ENCODE measurements at places on chromosomes 2 and 18. TPM values are rescaled to one million over a fixed set of nuclear protein-coding genes. Genes with fewer than 3 reads are reported as not detected.
A peak's percentile ranks its signal among the peaks of the same experiment; 100 is the strongest.

Gene KCNK3
- not detected for total RNA-seq

Gene MARCHF4
- total RNA-seq, result not detected

Gene NOP58
- total RNA-seq, result 153 TPM

Gene THUMPD2
- 14.1 TPM for total RNA-seq

GRCh38 chr2:40435426-40436092 lies 16.3 kb downstream of the SLC8A1 start:
- no peak for DNase-seq
- H3K27ac ChIP-seq, result no peak overlapping the region
- H3K36me3 ChIP-seq, result no peaks in the 10 kb centered on the region
- H3K27me3 ChIP-seq, result no peaks in the 10 kb centered on the region
- H3K4me1 ChIP-seq, result peaks cover 2% of the 10 kb centered on the region

Gene LHCGR
- not detected for total RNA-seq

- no peaks in the 10 kb centered on the region for H3K36me3 ChIP-seq
- no peak for DNase-seq
- H3K4me3 ChIP-seq, result no peak overlapping the region
- H3K27me3 ChIP-seq, result peaks cover 2% of the 10 kb centered on the region
- H3K27ac ChIP-seq, result no peak overlapping the region
Measured at GRCh38 chr18:50662775-50663383, 103.0 kb downstream of the MAPK4 start.

- no peaks in the 10 kb centered on the region for H3K4me1 ChIP-seq
- no peak for DNase-seq
- no peaks in the 10 kb centered on the region for H3K36me3 ChIP-seq
- no peaks in the 10 kb centered on the region for H3K27me3 ChIP-seq
Measured at GRCh38 chr2:229519655-229520430, 194.5 kb downstream of the DNER start.

GRCh38 chr2:67927501-67927900 lies 135.3 kb downstream of the C1D start:
- no peak overlapping the region for H3K4me3 ChIP-seq
- no peak for DNase-seq
- H3K4me1 ChIP-seq, result no peaks in the 10 kb centered on the region
- H3K27ac ChIP-seq, result no peak overlapping the region
- peaks cover 11% of the 10 kb centered on the region for H3K27me3 ChIP-seq

GRCh38 chr2:150464270-150464669 lies 23.2 kb downstream of the RND3 start:
- H3K4me3 ChIP-seq, result no peak overlapping the region
- H3K4me1 ChIP-seq, result no peaks in the 10 kb centered on the region
- H3K27me3 ChIP-seq, result no peaks in the 10 kb centered on the region
- DNase-seq, result no peak
- no peaks in the 10 kb centered on the region for H3K36me3 ChIP-seq

Gene RPRD1A
- total RNA-seq, result 47.6 TPM

GRCh38 chr18:28176948-28177827 lies at the start of gene CDH2:
CDH2 (minus strand) TSS chr18:28177130; CDS start chr18:28177022, 108 bp downstream.
- peaks cover 18% of the 10 kb centered on the region for H3K4me1 ChIP-seq
- H3K4me3 ChIP-seq, result peak within 1 kb of the TSS; percentile 50
- H3K27ac ChIP-seq, result no peak within 1 kb of the TSS
- peaks cover 49% of the 10 kb centered on the region for H3K27me3 ChIP-seq
- DNase-seq, result no peak

GRCh38 chr2:73268366-73268829 lies 15.9 kb downstream of the FBXO41 start:
- H3K4me3 ChIP-seq, result peak overlapping the region; percentile 2
- H3K36me3 ChIP-seq, result peaks cover 20% of the 10 kb centered on the region
- no peak for DNase-seq
- peaks cover 18% of the 10 kb centered on the region for H3K4me1 ChIP-seq
- no peaks in the 10 kb centered on the region for H3K27me3 ChIP-seq

Gene BCL11A
- 279 TPM for total RNA-seq

DNA sequence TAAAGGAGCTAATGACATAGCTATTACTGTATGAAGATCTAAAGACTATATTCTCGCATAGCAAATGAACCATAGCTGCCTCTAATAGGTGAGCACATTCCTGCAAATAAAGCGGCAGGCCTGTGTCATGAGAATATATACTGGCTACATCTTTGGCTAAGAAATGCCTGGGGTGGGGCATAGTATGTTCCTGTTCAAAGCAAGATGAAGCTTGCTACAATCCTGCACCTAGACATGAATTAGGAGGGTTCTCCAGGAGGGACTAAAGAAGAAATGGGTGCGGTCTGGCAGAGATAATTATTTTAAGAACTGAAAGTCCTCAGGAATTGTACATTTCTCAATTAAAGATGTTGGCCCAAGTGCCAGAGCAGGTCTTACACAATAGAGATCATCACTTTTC lies 46.8 kb upstream of the PLA2R1 start:
- peaks cover 18% of the 10 kb centered on the region for H3K27me3 ChIP-seq
- no peak overlapping the region for H3K4me3 ChIP-seq
- no peaks in the 10 kb centered on the region for H3K4me1 ChIP-seq
- H3K36me3 ChIP-seq, result no peaks in the 10 kb centered on the region
- no peak for DNase-seq

Data from activated B cell treated with CpG ODN at 0.5 μM for 24 hours (primary cell).